ENCODE measurements at places on chromosomes 5 and 9.

DNA sequence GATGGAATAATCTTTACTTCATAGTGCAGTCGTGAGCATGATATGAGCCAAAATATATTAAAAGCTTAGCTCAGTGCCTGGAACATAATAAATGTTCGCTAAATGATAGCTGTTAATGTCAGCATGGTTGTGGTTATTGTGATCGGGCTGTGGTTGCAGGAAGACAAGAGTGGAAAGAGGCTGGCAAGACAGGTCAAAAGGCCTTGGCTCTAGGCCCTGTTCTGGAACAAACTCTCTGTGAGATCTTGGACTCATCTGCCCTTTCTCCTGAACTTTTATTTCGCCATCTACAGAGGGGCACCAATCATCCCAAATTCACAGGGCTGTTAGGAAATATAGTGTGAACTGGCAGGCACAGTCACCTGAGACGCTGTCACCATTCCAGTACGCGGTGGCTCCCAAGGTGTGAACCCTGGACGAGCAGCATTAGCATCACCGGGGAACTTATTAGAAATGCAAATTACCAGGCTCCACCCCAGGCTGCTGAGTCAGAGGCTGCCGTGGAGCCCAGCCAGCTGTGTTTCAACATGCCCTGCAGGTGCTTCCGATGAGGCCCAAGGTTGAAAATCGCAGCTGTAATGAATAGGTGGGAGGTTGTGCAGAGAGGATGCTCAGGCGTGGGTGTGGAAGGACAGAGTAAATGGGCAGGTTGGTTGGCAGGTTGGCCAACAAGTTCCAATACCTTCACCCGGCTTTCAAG is 50.2 kb upstream of the SAP30L start:
- no peak for DNase-seq

GRCh38 chr9:117737721-117738226 is 33.6 kb downstream of the TLR4 start:
- DNase-seq: no peak

GRCh38 chr9:112550531-112550930 is 63.9 kb downstream of the KIAA1958 start:
- DNase-seq: no peak

DNA sequence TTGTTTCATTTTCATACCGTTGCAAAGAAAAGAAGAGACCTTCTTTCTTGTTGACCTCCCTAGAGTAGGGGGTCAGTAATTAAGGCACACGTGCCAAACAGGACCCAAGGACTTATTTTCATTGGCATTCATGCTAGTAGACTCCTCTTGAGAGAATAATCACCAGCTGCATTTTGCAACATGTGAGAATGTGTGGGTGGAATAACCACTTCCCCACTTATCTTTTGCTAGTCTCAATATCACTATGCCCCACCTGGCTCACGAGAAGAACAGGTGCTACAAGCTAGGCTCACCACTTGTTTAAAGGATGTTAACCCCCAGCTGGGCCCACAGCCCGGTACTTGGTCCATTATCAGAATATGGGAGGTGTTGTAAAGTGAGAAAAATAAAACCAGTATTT is 460.7 kb upstream of the MEF2C start:
- DNase-seq: no peak

DNA sequence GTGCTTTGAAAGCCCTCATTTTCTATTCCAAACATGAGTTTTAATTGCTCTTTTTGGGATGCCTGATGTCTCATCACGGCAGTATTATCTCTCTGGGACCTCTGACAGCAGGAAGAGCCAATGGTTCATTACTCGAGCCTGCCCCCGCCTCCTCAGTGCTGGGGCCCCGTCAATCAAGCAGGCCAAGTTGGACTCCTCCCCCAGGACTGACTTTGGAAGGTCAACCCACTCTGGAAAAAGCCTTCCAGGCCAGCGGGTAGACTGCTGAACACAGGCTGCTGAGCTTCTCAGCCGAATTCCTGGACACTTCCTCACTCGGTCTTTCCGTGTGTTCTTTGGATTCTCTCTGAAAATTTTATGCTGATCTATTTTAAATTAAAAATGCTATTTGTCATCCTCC is 9.5 kb upstream of the BARHL1 start:
- DNase-seq: no peak

- DNase-seq: no peak
Measured at GRCh38 chr5:56624751-56625150, 190.6 kb upstream of the MAP3K1 start.

DNA sequence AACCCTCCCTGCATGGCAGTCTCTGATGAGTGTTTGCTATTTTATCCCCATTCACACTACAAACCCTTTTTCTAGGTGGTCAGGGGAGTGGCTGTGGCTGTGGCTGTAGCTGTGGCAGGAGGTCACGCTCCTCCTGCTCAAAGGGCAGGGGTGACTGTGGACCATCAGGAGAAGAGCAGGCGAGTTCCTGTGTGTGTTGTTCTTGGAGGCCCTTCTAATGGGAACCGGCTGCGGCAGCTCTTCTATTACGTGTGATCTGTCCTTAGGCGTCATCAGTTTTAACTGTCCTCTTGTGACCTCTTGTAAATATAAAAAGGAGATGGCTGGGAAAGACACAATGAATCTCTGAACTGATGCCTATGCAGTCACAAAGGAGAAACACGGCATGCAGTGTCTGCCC is 65.1 kb downstream of the ANKH start:
- DNase-seq: no peak

DNA sequence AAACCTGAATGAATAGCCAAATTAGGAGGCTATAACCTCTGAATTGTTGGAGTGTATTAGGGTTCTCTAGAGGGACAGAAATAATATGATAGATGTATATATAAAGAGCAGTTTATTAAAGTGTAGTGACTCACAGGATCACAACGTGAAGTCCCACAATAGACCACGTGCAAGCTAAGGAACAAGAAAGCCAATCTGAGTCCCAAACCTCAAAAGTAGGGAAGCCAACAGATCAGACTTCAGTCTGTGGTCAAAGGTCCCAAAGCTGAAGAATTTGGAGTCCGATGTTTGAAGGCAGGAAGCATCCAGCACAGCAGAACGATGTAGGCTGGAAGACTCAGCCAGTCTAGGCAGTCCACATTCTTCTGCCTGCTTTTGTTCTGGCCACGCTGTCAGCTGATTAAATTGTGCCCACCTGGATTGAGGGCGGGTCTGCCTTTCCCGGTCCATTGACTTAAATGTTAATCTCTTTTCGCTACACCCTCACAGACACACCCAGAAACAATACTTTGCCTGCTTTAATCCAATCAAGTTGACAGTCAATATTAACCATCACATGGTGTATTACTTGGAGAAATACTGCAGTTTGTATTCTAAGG is 550.6 kb downstream of the CDH10 start:
- DNase-seq: no peak

DNA sequence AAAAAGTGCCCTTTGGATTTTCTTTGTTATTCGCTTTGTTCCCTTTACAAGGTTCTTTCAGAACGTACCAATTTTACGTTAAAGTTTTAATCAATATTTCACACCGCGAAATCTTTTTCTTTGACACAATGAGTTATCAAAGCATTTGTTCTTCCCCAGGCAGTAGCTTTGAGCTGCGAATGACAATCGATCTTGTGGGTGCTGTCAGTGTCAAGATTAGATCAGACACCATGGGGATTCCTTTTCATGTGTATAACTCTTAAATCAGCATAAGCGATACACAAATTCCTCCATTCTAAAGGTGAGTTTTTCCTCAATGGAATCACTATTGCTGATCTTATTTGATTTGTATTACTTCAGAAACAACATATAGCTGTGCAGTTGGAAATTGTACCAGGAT is 145.5 kb downstream of the ST8SIA4 start:
- DNase-seq: no peak

DNA sequence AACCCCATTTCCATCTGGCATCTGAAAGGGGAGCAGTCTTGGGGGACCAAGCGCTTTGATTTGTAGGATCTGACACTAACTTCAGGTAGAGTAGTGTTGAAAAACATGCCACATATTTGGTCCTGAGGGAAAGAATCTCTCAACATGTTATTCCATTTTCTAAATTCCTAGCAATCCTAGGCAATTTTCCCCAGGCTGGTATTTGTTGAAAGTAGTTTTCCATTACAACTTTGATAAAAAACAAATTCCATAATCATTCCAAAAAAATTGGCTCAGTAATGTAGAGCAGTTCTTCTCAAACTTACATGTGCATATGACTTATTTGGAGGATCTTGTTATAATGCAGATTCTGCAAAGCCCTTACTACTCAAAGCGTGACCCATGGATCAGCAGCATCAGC is 477.9 kb downstream of the ACTL7B start:
- no peak for DNase-seq

- DNase-seq: no peak
Measured at GRCh38 chr5:73292816-73293459, 119.9 kb downstream of the TMEM174 start.

DNA sequence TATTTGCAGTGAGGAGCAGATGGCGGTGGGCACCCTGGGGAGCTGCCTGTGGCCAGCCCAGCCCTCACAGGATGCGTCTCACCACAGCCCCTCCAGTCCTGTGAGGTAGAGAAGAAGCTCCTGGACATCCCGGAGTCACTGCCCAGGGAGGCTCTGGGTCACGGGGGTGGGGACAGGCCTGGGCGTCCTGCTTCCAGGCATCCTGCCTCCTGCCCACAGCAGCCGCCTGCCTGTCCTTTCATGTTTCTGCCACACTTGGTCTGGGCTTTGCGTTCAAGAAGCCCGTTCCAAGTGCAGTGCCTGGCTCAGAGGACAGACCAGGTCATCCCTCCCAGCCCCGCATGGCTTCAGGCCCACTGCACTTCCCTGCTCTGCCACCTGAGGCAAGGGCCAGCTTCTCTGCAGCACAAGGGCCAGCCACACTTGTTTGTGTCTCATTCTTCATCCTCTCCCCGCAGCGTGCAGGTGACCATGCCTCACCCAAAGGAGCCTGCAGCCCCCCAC is 38.2 kb downstream of the ZDHHC11B start:
- DNase-seq: no peak

DNA sequence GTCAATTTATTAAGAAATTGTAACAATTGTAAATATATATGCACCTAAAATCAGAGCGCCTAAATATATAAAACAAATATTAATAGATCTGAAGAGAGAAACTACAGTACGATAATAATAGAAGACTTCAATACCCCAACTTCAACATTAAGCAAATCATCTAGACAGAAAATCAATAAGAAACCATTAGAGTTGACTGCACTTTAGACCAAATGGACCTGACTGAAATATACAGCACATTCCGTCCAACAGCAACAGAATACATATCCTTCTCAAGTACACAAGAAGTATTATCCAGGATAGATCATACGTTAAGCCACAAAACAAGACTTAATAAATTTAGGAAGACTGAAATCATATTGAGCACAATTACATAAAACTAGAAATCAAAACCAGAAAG is 208.7 kb downstream of the MED10 start:
- no peak for DNase-seq

GRCh38 chr5:157351802-157352092 is 85.8 kb downstream of the CYFIP2 start:
- no peak for DNase-seq

- no peak for DNase-seq
Measured at GRCh38 chr5:99587983-99588382, 659.2 kb upstream of the CHD1 start.

DNA sequence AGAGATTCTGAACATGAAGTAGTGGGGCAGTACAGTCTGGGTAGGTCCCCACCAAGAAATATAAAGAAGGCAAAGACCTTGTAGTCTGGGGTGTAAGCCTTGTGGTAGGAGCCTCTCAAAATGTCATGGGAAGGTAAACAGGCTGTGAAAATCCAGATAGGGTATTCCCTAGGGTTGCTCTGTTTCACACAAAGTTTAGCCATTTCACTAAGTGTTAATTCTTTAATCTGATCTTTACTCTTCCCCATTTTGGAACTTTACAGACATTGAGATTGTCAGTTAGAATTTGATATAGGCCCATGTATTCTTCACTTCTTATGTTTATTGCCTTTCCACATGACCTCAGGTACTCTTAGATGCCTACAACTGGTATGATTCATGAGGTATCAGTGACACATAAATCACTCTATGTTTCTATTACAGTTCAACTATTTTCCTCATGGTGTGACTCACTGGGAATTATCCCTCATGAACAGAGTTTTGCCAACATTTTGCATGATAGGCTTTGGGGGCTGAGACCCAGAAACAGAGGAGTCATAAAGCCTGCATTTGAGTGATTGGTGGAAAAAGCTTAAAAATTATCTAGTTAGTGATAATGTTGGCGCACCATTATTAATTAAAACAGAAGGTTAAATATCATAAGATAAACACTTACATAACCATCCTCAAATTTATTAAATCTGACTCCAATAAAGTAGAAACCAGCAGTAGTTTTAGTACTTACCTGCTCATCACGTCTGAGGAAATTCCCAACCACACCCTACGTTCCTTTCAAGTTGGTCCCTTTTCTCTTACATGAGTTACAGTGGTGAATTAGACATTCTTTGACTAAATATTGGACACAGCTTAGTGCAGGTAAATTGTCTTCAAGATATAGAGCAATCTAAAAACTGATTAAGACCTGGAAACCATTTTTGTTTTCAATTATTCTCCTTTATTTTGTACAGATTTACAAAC is 399.8 kb upstream of the MEF2C start:
- DNase-seq: no peak

DNA sequence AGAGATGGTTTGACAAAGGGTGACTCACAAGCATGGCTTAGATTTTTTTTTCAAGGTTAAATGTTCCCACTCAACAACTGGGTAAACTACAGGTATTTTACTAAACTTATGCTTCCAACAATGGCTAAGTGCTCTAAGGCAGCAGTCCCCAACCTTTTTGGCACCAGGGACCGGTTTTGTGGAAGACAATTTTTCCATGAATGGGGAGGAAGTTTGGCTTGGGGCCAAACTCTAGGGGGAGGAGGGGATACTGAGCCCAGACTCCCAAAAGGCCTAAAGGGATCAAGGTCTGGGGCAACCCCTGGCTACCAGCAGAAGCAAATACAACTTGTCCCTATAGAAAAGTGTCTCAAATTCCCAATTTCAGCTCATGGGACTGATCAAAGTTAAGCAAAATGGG is 32.0 kb upstream of the HSD17B3 start:
- DNase-seq: no peak

- DNase-seq: no peak
Measured at GRCh38 chr9:16824545-16825330, 45.7 kb downstream of the BNC2 start.

DNA sequence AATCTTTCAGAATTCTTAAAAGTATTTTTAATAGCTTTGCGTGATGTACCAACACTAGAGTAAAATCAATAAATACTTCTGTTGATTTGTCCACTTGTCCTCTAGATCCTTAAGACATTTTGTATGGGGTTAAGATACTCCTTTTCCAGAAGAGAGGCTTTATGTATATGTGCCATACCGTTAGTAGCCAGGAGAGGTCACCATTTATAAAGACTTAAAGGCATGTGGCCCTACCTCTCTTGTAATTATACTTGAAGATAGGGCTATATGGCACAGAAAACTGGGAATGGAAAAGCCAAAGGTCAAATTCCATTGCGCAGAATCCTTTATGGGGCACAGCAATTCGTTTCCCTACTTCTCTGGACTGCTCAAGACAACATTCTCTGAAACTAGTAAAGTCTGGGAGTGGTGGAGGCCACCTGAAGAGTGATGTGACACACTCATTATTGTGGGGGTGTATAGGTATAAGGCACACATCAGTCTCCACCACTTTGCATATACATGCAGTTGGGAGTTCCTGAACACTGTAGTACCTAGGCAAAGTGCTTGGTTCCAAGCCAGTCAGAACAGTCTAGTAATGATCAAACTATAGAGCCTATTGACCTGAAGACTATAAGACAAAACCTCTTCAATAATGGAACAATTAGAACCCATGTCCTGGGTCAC is 140.1 kb upstream of the FBXL17 start:
- peak; percentile 7 for DNase-seq

GRCh38 chr9:125126019-125126746 is 17.1 kb downstream of the SCAI start:
- DNase-seq: peak; percentile 54

- no peak for DNase-seq
Measured at GRCh38 chr5:167945542-167946384, 345.7 kb upstream of the WWC1 start.
